Urothelium cell line (cell line): ENCODE measurements at places on chromosomes 7 and 10.

DNA sequence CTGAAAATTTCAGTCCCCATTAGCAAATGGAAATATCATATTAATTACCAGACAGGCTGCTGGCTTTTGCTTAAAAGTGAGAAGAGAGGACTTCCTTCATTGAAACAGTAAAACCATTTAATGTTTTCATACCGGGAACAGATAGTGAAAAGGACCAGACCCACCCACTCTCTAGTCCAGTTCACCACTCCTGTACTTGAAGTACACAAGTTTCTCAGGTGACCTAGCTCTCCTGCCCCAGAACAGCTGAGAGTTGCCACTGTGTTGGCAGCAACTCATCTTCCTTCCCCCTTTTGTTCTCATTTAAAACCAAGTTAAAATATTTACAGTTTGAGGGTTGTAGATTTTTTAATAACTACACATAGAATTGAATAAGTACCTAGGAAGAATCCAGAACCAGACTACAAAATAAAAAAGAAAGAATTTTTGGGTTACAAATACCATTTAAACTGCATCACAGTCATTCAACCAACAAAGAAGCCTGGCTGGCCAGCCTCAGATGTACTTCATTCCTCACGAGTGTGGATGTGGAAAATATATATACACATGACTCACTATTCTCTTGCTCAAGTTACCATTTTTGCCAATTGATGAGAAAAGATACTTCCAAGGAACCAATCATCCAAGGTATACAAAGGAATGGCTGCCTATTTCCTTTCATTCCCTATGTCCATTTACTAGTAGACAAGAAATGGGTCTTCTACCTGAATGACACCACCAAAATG is 68.1 kb downstream of the VPS41 start:
- DNase-seq, result peak; percentile 9

DNA sequence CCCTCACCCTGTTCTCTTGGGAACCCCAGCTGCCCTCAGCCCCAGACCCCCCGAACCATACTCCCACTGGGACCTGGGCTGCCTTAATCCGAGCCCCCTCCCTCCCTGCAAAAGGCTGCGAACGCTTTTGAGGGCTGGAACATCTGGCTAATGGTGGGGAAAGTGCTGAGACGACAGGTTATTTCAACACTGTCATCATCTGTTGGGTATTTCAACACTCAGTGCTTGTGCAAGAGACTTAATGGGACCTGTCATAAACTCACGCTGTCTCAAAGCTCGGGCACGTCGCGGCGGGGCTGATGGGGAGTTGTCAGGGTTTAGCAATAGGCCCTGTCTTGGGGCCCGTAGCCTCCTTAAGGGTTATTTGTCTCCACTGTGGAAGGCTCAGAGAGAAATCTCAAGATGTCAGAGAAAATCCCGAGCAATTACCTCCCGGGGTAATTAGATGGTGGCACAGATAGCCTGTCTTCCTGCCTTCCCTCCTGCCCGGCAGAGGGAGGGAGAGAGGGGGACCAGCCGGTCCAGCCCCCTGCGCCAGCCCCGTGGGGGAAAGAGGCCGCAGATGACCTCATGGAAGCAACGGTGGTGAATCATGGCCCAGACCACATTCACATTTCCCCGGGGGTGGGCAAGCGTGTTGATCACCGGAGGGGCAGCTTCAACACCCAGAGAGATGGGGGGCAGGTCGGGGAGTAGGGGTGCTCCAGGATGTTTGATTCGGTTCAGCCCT is 88.7 kb upstream of the MYL10 start:
- DNase-seq, result peak; percentile 98

- no peak for DNase-seq
Measured at GRCh38 chr7:70540641-70541040, 591.3 kb upstream of the GALNT17 start.

DNA sequence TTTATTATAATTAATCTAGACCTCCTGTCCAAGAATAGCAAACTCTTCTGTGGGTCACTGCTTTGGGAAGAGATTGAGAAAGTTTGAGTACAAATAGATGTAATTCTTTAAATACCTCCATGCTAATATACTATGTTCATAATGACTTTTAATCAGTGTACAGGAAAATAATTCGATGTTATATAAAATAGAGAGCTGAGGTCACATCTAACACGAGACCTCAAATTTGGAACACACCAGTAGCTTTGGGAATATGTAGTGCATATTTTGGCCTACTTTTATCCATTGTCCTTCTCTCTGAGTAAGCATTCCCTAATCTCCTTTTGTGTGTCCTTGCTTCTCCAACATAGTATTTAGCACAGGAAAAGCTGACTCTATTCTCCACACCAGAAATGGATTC is 27.3 kb upstream of the CABCOCO1 start:
- no peak for DNase-seq
